ENCODE measurements at places on chromosomes 6 and 20.

DNA sequence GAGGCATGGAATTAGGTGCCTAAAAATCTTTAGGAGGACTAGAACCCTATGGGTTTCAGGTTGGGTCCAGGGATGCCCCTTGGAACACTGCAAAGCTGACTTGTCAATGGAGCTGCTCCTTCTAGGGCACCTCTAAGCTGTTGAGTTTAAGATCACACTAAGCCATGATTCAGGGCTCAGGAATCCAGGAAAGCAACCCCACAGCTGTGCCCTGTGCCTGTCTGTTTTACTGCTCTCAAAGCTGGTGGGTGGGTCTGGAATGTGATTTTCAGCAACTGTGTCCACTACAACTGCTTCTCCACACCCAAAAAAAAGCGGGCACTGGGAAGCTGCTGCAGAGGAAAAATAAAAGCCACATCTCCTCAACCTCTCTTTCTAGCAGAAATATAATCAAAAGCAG lies 310.4 kb upstream of the MOCS1 start:
- DNase-seq, result no peak

- peak; percentile 73 for DNase-seq
Observed at GRCh38 chr6:111805511-111806164, 67.6 kb downstream of the FYN start.

DNA sequence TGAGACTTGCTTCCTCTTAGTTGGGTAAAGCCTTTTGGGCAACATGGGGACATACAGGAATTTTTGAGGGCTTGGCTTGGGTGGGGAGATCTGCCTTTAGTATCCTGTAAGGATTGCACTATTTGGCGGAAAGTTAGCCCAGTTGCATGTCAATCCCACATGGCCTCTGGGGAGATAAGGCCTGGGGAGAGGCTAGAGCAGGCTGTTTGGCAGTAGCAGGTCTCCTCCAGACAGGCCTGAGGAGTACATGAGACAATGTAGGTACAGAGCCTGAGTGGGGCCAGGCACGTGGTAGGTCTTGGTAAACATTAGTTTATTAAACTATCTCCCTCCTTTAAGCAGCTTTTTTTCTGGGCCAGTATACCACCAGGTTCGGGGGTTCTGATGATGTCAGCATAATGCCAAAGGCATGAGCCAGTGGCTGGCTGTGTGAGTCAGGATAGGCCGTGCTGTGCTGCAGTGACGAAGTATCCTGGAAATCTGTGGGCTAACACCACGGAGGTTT lies 147.9 kb downstream of the VEGFA start:
- DNase-seq, result no peak

DNA sequence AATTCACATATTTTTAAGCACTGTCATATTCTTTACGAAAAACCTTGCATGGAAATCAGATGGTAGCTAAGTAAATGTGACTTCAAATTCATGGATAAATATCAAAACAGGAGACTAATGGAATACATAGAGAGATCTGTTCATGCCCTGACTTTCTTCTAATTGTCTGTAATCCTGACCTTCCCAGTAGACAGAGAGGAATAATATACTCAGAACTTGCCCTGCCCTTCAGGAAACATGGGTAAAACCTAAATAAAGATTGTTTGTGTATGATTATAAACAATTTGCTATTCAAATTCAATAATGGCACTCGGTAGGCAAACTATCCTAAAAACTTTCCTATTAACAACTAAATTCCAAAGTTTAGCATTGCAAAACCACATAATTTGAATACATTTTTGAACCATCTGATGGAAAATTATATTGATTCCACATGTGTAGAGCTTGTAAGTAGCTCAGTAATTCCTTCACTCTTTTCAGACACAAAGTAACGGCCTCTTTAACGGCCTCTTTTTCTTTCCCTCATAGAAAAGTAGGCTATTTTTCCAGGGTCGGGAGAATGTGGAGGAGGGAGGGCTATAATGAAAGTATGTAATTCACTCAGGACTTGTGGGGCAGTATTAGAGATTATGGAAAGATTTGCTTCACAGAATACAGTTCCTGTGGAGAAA lies 227.6 kb downstream of the ALDH8A1 start:
- DNase-seq, result no peak

DNA sequence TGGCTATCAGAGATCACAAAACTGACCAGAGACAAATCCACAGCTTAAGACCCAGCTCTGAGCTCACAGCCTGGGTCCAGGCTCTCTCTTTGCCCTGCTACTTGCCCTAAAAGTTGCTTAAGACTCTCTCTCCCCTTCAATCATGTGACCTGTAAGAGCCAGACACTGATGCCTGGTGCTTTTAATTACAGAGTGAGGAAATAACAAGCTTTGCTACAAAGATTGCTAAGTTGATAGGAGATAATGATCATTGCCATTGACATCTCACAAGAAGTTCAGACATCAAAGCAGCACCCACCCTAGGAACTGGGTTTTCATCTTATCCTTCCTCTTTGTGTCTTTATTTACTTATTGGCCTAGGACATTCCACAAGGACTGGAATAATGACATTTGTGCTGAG lies 125.9 kb upstream of the CD93 start:
- DNase-seq, result no peak

DNA sequence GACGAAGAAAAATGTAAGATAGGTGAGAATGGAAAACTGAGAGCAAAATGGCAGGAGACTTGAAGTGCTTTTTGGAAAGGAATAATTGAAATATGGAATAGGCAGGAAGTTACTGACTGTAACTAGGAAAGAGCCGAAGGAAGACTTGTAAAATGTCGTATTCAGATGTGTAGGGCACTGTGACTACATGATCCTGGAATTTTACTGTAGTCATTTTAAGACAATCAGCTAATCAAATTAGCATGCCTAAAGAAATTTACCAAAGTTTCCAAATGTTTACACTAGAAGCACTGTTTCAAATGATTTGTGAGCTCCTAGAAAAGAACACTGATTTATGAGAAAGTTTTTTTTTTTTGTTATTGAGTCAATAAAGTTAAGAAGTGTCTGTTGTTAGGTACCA lies 21.2 kb upstream of the ADIG start:
- no peak for DNase-seq

- DNase-seq, result no peak
Observed at GRCh38 chr6:119294984-119295383, 54.6 kb downstream of the MAN1A1 start.

- no peak for DNase-seq
Observed at GRCh38 chr6:137890983-137891537, 24.0 kb downstream of the TNFAIP3 start.

- no peak for DNase-seq
Observed at GRCh38 chr6:101393829-101394251, 332 bp downstream of the GRIK2 start.

DNA sequence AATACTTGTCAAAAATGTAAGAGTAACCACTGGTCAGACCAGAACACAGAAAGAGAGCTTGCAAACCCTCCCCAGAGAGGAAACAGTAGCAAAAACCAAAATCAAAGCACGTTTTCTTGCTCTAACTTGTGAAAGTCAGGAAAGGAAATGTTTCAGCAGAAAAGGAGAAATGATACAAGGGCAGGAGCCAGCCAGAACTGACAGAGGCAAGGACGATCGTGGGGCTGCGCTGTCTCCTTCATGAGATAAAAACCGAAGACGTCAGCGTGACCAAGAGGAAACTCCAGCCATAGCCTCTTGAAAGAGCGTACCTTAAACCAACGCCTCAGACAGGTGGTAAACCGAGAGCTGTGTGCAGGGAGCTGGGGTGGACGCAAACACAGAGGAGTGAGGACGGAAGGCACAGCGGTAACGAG lies 27.5 kb downstream of the LAMA5 start:
- no peak for DNase-seq

GRCh38 chr20:38900606-38901005 lies 25.6 kb upstream of the FAM83D start:
- DNase-seq, result no peak

DNA sequence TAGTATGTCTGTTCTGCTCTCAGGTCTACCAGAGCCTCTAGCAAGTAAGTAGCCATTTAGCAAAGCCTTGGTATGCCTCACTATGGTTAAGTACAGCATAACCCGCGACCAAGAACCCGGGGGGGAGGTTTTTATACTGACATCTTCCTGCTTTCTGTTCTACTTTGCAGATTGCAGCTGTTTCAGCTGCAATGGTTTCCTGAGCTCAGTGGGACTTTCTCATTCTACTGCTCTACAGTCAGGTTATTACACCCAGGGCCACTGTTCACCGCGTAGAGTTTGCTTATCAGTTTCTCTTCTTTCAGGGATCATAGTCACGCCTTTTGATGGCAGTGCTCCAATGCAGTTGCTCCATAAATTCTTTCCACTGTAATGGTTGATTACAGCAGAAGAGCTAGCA lies 631.3 kb downstream of the TFAP2A start:
- DNase-seq, result no peak

DNA sequence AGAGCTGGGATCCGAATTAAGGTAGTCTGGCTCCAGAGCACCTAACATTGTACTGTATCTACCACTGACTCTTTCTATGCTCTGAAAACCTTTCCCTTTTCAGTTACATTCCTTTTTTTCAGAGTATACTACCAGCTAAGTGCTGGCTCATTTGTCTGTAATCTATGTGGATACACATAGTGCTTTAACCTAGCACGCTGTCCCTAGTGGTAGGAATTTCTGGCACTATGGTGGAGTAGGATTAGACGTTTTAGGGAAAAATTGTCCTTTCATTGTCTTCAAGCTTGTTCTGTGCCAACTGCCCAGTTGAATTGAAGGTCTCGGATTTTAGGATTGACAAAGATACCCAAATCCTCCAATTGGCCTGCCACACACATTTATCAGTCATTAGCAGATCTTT lies 259.1 kb upstream of the FERMT1 start:
- no peak for DNase-seq

DNA sequence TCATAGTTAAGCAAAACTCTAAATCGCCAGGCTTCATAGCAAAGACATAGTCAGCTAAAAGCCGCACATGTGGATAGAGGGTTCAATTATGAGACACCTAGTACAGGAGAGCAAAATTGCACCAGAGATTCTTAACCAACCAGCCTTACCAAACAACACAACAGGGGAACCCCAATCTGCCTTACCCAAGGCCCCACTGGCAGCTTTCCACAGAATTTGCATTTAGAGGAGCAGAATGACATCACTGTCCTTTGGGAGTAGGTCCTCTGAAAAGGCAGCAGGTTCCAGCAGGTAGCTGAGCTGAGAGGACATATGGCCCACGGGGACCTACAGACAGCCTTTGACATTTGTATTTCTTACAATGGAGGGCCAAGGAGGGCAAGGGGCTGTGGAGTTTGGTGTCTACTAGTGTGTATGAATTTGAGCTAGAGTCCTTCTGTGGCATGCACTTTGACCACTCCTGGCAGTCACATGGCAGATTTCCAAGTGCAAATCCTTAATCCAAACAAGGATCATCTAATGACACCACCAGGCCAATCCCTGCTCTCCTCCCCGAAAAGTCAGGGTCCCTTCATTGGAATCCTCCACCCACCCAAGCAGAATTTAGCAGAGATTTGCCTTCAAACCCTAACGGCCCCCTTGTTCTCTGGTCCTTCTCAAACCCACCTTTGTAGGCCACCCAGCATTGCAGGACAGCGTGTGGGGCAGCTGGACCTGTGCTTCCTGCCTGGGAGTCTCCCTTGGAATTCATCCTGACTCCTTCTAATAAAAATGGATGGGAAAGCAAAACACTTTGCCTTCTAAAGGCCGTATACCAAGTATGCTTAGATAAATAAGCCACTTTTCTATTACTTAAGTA lies 171.2 kb upstream of the SUPT3H start:
- DNase-seq, result no peak

DNA sequence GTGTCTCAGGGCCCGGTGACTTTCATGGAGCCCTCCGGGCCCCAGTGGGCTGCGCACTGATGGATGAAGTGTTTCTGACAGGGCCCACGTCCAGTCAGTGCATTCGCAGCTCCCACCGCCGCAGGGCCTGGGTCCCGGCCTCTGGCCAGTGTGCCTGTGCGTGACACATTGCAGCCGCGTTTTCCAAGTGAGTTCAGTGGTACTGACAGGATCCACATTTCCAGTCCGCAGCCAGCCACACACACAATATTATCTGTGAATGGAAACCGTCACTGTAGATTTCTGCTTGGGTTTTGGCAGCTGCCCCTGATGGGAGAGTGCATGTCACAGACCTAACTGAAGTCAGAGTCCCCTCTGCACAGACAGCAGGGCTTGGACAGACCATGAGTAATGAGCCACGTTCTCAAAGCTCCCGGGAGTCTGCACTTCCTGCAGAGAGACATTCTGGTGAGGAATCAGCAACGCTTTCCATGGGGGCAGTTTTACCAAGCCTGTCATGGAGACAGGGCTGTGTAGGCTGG lies 171.4 kb downstream of the MYLK4 start:
- no peak for DNase-seq

GRCh38 chr6:159090530-159091480 lies 46.0 kb upstream of the TAGAP start:
- no peak for DNase-seq

GRCh38 chr6:163717106-163717764 lies 302.7 kb downstream of the QKI start:
- no peak for DNase-seq

DNA sequence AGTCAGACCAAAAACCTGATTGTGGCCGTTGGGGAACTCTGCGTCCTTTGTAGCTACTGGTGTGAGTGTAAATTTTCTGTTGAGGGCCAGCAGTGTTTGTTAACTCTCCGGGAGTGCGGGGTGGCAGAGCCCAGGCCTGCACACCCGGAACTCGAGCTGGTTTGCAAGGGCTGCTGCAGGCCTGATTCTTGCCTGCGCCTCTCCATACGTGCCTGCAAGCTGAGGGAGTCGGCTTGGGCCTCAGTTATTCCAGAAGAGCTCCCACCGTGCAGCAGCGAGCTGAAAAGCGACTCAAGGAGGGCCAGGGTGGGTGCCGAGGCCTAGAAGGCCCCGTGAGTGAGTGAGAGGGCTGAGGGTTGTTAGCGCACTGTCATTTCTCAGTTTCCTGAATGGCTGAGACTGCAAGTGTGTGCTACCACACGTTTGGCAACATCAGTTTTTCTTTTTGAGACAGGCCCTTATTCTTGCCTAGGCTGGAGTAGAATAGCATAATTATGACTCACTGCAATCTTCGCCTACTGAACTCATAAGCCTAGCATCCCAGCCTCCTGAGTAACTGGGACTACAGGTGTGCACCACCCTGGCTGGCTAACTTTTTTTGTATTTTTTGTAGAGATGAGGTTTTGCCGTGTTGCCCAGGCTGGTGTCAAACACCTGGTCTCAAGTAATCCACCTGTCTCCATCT lies 33.9 kb upstream of the KIF13A start:
- DNase-seq, result no peak

DNA sequence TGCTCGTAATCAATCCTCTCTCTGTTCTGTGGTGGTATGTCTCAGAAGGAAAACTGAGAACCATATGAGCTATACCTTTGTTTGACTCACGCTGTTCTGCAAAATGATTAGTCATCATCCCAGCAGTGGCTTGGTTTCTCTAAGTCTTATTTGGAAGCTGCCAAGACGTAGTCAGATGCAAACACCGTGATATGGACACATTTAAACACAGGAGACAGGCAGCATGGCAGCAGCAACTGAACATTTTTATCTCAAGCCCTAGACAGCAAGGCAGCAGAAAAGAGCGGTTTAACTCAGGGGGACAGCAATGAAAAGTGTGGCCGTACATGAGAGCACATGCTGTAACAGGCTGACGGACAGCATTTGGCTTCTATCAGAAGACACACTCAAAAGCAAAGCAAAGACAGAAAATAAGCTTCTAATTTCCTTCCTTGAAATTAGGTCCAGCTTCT lies 1295.1 kb downstream of the EPHA7 start:
- DNase-seq, result no peak

GRCh38 chr20:58485393-58485792 lies 29.8 kb downstream of the APCDD1L start:
- no peak for DNase-seq

GRCh38 chr6:147548921-147549475 lies 40.5 kb downstream of the SAMD5 start:
- no peak for DNase-seq
